ENCODE measurements at places on chromosomes 13 and 19.

DNA sequence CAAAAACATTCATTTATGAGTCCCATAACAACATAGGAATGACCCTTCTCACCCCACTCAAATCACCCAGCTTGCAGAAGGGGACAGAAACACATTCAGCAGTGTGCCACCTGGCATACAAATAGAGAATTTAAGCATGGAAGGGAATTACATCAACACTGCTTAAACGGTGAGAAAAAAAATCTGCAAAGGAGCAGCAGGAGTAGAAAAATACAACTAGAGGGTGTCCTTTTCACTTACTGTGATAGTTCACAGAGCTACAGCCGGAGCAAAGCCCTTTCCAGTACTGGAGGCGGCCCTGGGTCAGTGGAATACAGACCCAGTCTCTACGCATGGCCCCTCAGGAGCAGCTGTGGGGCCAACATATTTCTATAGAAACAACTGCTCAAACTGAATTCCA, 764.3 kb upstream of the ARGLU1 start:
- no peak for DNase-seq

DNA sequence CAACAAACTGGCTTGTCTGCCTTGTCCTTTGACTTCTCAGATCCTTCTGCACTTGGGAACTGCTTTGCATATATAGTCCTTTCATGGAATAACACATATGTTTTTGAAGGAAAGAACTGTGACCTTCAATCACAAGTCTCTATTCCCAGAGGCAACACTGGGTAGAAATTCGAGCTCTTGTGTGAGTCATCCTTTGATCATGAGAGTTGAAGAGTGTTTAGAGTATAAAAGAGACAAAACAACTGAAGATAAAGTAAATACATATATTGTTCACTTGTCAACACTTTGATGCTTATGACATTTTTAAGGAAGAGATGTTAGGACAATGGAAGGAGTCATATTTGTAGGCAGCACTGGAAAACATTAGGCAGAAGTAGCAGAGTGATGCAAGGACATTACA, 5.2 kb upstream of the OR7A5 start:
- no peak for DNase-seq

DNA sequence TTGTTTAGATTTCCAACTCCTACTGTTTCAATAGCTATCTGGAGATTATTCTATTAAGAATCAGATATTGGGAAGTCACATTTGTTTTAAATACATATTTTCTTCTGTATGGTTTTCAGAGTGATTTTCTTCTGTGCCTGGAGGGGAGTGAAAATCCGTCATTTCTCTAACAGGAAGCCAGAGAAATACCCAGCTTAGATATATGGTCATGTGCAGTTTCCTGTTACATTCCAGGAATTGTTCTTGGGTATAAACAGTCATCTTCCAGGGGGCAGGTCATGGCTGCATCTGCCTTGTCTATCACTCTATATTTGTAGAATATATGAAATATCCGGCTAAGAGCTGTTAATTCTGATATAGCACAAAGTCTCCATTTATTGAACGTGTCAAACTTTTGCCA, 77.5 kb upstream of the MIR17HG start:
- no peak for DNase-seq

- no peak for DNase-seq
These were observed at the start of gene C3 for GRCh38 chr19:6720369-6721137. TSS of gene C3 (minus strand) at chr19:6720650. CDS start at chr19:6720589, 61 bp downstream.

DNA sequence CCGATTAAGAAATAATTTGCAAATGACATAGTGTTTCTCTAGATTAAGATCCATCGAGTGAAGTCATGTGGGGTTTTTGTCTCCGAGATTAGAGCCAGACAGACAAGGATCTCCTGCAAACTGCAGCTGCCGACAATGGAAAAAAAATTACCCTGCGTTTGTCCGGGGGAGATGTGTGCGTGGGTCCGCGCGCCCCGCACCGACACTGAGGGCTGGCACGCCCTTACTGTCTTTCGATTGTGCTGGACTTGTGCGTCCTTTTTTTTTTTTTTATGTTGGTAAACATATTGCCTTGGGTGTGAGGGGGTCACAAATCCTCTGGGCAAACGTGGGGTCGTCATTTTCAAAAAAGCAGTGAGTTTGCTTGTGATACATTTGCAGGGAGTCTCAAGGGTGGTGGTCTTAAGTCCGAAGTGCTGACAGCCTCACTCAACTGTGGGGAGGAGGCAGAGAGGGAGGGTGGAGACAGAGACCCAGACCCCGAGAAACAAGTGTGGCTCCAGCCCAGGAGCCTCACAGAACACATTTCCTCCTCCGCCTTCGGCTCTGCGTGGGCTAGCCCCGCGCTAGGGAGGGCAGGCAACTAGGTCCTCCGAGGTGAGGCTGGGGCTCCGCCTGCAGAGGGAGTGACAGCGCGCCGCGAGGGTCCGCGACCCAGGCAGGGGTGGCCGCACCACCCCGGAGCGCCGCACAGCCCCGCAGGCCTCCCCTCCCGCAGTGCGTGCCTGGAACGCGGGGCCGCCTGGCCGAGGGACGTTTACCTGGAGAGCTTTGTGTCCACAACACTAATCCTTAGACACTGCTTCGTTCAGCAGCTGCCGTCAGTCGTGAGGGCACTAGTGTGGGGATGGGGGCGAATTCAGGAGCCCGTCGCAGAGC, 11.7 kb upstream of the SOX1 start:
- DNase-seq = no peak

DNA sequence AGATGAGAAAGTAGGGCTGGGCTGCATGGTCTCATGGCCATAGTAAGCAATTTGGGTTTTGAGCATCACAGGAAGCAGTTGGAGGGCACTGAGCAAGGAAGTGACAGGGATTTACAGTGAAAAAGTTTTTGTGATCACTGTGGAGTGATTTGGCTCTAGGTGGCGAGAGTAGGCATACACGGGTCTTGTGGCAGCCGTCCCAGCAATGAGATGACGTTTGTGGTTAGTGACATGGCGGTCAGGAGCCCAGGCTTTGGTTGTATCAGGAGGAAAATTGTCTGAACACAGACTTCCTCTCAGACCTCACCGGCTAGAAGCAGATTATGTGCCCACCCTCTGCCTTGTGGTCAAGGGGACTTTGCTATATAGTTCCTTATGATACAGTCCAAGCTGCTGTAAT, 3.3 kb downstream of the ZNF444 start:
- DNase-seq = no peak

DNA sequence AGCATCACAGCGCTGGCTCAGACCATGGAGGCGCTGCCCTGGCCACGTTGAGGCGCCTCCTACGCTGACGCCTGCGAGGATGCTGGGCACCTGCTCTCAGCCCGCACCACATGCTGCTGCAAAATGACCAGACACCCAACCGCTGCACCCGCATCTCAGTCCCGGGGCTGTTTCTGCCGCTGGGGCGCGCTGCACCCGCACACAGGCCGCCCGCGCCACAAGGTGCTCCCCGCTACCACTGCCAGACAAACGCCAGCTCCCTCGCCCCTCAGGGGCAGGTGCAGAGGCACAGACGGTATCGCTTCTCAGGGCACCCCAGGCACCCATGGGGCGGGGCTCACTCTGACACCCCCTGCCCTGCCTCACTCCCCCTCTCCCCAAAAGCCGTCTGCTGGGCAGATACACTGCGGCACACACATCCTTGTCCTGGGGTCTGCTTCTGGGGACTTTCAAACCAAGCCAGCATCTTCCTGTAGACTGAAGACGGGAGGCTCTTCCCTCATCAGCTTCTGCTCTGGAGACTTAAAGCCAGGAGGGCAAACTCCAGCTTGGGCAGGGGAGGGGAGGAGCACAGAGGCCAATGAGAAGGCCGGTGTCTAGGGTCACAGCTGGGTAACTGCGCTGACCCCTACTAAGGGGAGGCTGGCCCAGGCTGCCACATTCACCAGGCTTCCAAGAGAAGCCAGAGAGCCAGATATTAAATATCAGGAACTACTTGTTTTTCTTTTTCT, 16.3 kb downstream of the CHERP start:
- DNase-seq = no peak

GRCh38 chr13:37984357-37984756, 114.8 kb upstream of the TRPC4 start:
- DNase-seq = no peak

DNA sequence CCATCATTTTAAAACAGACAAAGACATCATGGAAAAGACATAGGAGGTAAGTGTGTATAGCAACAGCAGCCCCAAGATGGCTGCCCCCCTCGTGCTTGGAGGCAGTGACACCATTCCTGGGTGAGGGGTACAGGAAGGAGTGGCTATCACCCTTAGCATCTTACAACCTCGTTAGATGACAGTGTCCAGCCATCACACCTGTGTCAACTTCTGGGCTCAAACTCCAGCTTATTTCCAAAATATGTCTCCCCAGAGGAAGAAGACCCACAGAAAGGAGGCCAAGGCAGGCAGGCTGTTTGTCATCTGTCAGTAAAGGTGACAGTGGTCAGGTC, 27.5 kb downstream of the EPS15L1 start:
- DNase-seq = no peak

DNA sequence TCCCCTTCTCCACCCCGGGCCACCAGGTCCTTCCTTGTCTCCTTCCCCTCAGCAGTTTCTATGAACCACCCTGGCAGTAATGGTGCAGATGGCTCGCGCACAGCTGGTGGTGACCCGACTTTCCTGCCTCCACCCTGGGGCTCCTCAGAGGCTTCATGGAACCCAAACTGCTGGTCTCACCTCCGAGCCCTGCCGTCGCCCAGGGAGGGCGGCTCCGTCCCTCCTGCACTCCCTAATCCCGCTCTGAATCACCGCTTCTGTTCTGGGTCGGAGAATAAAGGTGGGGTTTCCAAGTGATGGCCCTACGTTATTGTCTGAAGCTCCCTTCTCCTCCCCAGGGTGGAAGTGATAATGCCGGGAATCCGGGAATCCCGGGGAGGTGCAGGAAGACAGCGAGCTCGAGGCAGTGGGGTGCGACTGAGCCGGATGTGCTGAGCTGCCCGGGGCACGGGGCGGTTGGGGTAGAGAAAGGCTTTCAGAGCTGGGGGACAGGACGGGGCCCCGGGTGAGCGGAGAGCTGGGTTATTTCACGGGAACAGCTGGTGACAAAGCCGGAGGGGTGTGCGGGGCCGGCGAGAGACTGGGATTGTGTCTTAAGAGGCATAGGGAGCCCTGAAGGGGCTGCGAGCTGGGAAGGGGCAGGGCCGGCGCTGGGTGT, 711 bp downstream of the FUT2 start:
- DNase-seq = no peak

- no peak for DNase-seq
These were observed 21.9 kb downstream of the CDC16 start for GRCh38 chr13:114256547-114256946.

- no peak for DNase-seq
These were observed 152.1 kb upstream of the SOX21 start for GRCh38 chr13:94864474-94864873.

- no peak for DNase-seq
These were observed 10.2 kb upstream of the CCDC97 start for GRCh38 chr19:41299755-41300089.

DNA sequence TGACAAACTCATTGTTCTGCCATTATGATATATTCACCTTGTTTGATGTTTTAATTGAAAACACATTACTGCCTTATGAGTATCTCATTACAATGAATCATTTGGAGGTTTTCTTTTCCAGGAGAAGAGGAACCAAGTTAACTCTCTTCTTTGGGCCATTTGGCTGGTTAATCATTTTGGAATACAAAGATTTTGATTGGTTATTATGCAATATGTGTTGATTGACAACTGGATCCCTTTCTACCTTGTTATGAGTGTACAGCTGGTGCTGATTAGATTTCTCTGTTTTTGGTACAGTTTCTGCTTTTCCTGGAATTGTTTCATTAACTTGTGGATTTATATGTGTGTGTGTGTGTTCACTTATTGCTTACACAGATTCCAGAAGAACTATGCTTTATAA, 49.2 kb upstream of the RGCC start:
- DNase-seq = no peak

- DNase-seq = no peak
These were observed 19.5 kb upstream of the DCUN1D2 start for GRCh38 chr13:113509989-113510388.

DNA sequence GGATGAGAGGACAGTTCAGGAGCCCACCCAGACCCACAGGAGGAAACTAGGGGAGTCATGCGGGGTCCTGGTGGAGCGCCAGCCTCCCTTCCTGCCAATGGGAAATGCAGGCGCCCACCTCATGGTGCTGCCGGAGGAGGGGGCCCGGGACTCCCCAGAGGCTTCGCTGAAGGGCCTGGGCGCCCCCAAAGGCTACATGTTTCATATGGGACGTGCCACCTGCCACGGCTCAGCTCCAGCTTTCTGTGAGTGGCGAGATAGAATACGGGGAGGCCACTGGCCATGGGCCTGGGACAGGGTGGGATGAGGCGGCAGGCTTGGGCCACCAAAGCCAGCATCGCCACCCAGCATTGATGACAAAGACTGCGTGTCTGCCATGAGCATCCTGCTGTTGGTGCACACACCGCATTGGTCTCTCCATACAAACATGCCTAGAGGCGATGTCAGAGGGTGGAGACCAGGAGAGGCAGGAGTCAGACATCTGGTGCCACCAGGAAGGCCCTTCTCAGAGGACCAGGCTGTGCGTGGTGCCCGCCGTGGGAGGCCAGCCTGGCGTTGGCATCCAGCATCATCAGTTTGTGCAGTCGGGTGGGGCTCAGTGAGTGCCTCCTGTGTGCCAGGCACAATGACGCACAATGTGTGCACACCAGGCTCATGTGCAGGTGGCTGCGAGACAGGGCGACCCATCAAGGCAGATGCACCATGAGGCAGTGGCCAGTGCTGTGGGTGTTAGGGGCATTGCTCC, 1.2 kb upstream of the F10 start:
- no peak for DNase-seq

DNA sequence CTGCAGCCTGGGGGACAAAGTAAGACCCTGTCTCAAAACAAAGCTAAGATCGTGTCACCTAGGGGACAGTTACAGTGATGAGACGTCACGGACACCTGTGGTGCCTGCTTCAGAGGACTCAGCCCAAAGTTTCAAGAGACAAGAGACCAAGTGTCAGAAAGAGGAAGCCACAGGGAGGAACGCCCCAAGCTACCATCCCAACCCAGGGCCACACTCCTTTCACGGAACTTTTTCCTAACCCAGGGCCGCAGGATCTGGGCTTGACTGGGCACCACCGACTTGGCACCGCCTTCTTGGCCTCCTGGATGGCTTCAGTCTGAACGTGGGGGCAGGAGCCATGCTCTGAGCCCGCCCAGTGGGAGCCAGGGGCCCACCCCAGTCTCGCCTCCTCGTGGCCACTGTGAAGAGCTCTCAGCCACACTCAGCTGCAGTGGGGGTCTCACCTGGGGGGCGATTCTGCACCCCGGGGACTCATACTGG, 8.5 kb downstream of the MOB3A start:
- DNase-seq = no peak
